Fibroblast of the aortic adventitia (primary cell): ENCODE measurements at places on chromosomes 2 and 18.
A peak's percentile ranks its signal among the peaks of the same experiment; 100 is the strongest.

DNA sequence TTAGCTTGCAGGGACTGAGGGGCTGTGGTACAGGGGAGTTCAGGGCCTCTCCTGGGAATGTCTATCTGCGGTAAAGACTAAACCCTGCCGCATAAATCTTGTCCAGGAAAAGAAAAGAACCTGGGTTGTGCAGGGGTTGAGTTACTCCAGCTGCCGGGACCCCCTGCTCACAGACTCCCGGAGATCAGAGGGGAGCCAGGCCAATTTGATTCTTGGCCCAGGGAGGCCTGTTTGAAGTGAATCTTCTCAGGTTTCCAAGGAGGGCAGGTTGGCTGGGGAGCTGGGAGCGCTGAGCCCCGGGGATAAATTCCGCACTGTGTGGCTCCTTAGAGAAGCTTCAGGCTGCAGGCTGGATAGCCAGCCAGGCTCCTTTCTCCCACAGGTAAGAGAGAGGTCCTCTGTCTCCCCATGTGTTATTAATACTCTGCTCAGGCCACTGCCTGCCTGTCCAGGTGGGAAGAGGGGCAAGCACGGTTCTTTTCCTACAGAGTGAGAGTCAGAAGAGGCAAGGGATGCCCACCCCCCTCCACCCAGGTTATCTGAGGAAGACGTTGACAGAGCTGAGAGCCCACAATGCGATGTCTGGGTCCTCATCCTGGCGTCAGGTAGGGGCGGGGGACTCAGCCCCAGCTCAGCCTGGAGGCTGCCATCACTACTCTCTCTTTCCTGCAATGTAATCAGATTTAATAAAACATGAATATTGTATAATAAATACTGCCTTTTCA is 82.7 kb downstream of the LONRF2 start:
- DNase-seq = no peak

DNA sequence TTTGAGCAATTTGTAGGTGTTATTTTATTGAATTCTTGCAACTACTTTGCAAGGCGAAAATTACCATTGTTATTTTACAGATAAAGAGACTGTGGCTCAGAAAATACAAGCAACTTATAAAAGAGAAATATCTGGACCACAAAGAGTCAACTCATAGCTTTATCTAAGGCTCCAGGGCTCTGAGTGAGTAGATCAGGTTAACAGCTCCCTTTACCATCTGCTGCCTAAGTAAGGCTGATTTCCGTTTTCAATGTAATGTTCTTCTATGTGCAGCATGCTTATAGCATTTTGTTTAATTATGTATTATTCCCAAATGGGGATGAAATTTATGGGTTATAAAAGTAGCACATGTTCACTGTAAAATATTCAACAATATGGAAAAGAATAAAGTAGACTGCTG is 299.1 kb upstream of the TNP1 start:
- no peak for DNase-seq

- peak; percentile 8 for DNase-seq
Measured at GRCh38 chr2:201500534-201500933, 49.0 kb downstream of the STRADB start.

GRCh38 chr2:120885321-120885720 is 149.7 kb downstream of the GLI2 start:
- DNase-seq = no peak

DNA sequence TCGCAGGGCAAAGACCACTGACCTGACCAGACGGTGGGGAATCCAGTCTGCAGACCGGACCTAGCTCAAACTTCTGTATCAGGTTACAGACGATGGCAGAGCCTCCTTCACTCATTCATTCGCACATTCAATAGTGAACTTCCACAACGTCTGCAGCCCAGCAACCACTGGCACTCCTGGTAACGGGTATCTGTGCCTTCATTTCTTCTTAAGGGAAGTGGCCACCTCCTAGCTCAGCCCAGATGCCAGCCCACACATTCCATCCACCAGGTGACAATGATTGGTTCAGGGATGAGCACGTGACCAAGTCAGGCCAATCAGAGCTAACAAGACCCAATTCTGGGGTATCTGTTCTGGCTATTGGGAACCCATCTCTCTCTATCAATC is 15.9 kb upstream of the ARMC9 start:
- DNase-seq = no peak
